Gastroesophageal sphincter (tissue), 4 donors: ENCODE measurements at places on chromosomes 5 and 9.

DNA sequence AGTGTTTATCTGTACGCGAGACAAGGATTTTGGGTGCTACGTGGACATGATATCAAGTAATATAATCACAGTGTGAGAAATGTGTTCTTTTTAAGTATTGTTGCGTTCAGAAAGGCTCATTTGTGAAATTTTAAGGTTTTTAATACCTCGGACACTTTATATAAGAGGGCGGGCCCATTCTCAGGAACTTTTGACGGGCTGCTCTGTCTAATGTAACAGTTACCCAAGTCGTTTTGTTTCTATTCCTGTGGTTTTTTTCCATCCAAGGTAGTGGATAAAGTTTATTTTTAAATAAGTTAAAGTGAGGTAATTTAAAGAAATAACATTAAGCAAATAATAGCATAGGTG is 525 bp downstream of the SRP19 start:
- ATAC-seq = no peak

GRCh38 chr5:173612948-173613347 is 3.5 kb downstream of the BOD1 start:
- no peak for ATAC-seq

DNA sequence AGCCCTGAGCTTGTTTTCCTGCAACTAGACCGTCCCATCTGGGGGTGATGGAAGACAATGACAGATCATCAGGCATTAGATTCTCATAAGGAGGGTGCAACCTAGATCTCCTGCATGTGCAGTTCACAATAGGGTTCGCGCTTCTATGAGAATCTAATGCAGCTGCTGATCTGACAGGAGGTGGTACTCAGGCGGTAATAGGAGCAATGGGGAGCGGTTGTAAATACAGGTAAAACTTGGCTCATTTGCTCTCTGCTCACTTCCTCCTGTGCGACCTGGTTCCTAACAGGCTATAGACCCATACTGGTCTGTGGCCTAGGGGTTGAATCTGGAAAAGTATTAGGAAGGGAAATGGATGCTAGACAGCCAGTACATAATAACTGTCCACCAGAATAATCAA is 39.7 kb downstream of the PTTG1 start:
- ATAC-seq = no peak

GRCh38 chr5:171127314-171127713 is 181.7 kb upstream of the TLX3 start:
- ATAC-seq = no peak

DNA sequence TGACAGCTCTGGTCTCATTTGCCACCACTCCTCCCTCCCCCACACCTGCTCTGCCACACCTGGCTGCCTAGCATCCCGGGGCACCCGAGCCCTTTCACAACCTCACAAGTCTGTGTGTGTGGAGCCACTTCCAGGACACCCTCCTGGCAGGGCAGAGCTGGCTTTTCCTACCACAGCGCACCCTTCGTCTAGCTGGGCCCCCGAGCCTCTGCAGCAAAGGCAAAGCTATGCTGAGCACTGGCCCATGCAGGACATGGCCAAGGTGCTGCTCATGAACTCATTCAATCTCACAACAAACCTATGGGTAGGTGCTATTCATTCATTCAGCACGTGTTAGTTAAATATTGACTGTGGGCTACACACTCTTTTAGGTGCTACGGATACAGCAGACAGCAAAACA is 43.4 kb downstream of the DUSP1 start:
- ATAC-seq = no peak

GRCh38 chr5:2403296-2403695 is 348.2 kb downstream of the IRX2 start:
- no peak for ATAC-seq

DNA sequence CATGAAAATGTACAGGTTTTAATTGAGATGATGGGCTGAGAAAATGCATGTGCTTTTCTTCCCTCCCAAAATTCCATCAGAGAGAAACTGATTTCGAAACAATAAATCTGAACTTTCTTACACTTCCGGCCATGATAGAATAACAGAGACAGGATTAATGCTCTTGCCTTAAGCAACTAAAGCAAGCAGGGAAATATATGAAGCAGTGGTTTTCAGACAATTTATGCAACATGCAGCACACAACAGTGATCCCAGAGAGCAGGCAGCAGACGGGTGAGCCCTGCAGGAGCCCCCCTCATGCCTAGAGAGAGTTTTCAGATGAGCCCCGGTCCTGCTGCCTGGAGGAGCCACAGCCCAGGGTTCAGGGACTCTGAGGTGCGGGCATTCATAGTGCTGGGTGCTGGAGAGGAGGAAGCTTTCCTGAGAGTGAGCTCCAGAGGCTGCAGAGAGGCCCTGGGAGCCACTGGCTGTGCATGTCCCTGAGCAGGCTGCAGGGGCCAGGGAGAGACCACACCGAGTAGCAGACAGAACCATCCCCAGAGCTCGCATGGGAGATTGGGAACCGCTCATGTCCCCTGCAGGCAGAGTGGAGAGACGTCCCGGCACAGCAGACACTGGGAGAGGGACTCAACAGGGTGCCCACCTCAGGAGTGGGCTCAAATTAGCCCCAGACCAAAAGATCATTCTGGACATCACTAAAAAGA is 143.5 kb downstream of the OLFM1 start:
- no peak for ATAC-seq

DNA sequence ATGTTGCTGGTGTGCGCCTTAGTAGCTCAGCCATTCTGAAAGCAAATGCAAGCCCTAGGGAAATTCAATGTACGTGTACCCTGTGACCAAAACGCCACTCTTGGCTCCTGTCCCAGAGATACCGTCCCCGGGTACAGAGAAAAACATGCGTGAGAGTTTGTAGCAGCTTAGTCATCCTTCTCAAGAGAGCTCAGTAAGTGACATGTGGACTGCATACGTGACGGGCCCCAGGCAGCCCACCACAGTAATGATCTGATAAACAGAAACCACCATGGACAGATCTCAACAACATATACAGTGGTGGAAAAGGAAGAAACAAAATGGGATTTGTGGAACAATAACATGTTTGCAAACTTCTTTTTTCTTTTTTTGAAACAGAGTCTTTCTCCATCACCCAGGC is 45.1 kb downstream of the S1PR3 start:
- no peak for ATAC-seq

DNA sequence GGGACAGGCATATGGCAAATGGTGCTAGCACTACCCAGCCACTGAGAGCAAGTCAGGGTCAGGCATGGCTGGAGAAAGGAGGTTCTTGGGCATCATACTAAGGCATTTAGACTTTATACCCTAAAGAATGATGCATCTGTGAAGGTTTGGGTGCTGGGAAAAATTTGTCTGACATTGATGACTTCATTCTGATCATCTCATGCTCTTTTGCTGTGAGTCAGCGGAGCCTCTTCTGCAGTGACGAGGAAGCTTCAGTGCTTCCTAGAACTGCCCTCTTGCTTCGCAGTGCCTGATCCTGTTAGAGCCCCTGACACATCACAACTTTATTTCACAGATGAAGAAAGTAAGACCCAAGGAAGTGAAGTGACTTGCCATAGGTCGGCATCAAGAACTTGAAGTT is 266.6 kb upstream of the GAS1 start:
- no peak for ATAC-seq

DNA sequence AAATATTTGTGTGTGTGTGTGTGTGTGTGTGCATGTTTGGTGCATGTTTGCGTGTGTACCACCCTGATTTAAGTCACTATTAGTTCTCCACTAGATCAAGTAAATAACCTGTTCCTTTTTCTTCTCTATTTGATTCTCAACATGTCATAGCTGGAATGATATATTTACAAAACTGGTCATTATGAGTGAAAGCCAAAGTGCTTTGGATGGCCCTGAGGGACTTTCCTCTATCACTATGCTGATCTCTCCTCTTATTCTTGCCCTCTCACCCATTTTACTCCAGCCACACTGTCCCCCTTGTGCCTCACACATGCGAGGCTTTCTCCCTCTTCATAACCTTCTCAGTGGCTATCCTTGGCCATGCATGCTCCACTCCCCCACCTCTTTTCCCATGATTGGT is 144.6 kb upstream of the NMUR2 start:
- no peak for ATAC-seq

DNA sequence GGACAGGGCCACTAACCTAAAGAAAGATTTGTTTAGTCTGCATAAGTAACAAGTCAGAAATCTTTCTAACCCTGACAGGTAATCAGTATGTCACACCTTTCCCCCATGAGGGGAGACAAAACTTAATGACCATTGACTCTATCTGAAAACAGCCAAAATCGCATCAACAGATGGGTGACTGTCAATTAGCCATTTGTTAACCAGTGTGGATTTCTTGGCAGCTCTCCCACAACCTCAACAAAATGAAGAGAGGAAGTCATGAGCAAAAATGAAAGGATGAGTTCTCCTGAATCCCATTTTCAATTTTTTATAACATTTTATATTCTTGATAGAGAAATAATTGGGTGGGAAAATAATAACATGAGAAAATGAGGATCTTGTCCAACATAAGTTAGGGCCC is 84.6 kb upstream of the SNX2 start:
- ATAC-seq = no peak

DNA sequence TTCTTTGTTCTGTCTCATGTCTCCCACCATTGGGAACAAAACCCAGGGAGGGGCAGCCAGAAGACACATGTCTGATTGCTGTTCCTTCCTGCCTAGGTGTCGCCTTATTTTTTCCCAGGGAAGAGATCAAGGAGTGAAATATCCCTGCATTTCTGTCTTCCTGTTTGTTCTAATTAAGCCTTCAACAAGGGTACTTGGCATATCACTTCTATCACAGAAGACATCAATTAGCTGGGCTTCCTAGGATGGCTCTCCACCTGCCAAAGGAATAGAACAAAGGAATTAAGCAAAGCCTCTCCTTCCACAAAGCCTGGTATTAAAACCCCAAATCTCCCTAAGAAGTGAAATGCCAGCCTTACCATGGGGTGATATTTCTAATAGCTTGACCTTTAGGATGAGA is 299.5 kb upstream of the CD180 start:
- ATAC-seq = no peak

DNA sequence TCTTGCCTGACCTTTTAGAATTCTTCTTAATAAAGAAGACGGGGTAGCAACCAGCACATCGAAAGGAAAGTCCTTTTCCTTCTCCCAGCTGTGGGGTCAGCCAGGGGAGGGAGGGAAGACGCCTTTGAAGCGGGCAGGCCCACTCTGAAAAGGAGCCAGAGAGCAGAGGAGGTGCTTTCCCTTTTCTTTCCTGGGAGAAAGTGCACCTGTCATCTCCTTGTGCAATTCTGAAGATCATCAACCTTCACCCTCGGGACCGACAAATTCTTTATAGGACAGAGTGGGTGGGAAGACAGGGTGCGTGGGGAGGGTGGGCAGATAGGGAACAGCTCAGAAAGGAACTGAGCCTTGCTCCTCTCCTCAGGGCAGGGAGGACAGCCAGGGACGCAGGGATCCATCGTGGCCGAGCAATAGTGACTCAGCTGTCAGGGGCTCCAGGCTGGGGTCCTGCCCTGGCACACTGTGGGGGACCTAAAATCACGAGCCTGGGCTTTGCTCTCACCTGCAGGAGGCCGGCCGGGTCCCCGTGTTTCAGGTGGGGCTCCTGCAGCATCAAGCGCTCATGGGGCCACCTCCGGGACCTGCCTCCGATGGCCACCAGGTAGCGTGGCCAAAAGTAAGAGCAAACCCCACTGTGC is 141.0 kb downstream of the OLFM1 start:
- no peak for ATAC-seq

DNA sequence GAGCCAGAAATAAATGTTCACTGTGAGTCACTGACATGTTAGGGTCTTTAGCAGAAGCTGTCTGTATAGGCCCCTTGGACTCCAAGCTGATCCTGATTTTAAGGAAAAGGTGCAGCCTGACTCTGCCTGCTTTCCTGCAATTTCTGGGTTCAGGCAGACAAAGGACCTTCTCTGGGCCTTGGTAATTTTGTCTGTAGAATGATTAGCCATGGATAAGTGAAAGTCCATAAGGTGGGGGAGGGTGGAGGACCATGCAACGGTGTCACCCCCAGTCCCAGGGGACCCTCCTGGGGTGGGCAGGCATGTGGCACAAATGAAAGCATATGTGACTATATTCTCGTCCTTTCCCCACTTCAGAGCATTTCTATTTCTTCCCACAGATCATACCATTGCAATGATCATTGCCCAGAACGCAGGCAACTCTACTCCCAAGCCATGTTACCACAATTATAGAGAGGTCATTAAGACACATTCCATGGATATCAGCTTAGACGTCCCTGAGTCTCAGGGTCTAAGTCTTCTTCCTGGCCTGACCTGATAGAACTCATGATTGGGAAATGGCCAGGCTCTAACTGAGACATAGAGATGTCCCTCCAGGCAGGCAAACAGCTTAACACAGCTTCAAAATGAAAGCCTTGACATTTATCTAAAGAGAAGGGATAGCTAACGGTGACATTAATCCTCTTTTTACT is 157.9 kb upstream of the ALDH1B1 start:
- ATAC-seq = no peak

DNA sequence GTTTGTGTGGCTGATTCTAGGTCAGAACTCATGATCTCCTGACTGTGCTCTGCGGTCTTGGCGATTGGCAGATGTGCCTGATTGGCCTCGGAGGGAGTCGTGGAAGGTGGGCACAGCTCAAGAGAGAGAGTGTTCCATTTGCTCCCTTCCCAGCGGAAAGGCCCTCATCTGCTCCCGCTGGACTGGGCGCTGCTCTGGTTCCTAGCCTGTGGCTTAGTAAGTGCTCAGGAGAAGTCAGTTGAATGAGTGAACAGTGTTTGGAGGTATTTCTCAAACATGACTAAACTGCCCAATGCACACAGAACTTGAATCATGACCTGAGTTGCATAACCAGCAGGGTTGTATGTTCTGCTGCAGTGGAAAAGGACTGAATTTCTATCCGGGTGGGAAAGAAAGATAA is 120.2 kb upstream of the PITX1 start:
- no peak for ATAC-seq

- no peak for ATAC-seq
Measured at GRCh38 chr5:83776437-83777031, 55.9 kb upstream of the HAPLN1 start.

- no peak for ATAC-seq
Measured at GRCh38 chr5:140833993-140834392, at the start of gene PCDHA7. Gene PCDHA7 (plus strand): TSS chr5:140834269. CDS start chr5:140834384, 115 bp downstream.

GRCh38 chr5:33438996-33439395 is 1.8 kb upstream of the TARS1 start:
- no peak for ATAC-seq

GRCh38 chr5:175211956-175212756 is 231.8 kb downstream of the DRD1 start:
- no peak for ATAC-seq
